Left hindlimb (tissue), 1 donor: ENCODE measurements at places on chromosomes 6 and 20.

GRCh38 chr6:107330168-107330567, 129.2 kb downstream of the PDSS2 start:
- DNase-seq = no peak

DNA sequence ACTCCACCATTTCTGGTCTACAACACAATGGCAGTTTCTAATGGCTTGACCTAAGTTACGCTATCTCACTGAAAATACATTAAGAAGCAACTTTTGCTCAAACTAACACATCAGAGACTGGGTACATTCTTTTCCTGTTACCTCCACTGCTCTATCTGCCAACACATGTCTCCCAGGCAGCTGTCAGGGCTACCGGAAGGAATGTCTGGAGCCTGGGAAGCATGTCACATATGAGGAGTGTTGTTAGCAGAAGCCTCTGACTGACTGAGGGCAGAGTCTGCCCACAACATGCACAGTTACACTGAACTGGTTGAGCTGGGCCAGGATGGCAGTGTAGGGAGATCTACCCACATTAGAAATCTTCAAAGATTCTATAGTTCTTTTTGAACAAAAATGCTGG, 264.5 kb downstream of the KIF16B start:
- no peak for DNase-seq

DNA sequence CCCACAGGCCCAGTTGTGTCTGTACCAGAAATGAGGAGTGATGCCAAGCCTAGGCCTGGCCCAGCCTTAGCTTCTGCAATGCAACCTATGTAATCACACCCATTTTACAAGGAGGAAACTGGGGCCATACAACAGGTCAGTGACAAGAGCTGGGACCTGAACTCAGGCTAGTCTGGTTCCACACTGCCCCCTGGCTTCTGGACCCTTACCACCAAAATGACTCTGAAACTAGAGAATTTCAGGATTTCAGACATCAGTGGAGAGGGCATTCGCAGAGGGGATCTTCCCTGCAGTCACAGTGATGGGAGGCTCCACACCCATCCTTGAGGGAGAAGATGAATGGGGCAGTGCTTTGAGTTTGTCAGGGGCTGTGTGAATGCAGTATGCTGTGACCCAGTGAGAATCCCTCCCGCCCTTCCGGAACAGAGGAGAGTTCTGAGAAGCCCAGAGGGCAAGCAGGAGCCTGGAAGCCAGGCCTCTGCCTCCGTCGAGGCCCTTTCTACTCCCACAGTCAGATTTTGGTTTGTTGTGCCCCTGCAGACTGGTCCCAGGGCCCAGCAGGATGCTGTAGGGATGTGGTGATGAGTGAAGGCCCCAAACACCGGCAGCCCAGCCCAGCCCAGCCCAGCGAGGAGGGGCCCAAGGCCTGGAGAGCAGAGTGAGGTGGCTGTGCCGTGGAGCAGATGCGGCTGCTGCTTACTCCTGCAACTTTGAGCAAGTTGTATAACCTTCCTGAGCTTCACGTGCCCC, 48.1 kb upstream of the MYL9 start:
- no peak for DNase-seq

GRCh38 chr20:63066506-63067265, 59.9 kb upstream of the BHLHE23 start:
- no peak for DNase-seq

DNA sequence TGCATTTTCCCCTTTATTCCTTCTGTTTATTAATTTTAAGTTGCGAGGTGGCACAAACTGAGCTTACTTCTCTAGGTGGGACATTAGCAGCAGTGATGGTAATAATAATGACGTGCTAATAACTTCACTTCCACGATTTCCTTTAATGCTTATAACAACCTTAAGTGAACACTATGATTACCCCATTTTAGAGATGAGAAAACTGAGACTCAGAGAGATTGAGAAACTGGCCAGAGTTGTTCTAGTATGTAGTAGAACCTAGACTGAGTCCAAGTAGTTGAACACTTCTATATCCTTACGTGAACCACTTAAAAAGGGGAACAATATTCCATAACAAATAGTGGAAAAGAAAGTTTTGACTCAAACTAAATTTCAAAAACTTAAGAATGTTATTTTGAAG, 297.5 kb downstream of the GMDS start:
- DNase-seq = no peak

- DNase-seq = no peak
These were observed 39.7 kb upstream of the LRFN2 start for GRCh38 chr6:40626886-40627285.

DNA sequence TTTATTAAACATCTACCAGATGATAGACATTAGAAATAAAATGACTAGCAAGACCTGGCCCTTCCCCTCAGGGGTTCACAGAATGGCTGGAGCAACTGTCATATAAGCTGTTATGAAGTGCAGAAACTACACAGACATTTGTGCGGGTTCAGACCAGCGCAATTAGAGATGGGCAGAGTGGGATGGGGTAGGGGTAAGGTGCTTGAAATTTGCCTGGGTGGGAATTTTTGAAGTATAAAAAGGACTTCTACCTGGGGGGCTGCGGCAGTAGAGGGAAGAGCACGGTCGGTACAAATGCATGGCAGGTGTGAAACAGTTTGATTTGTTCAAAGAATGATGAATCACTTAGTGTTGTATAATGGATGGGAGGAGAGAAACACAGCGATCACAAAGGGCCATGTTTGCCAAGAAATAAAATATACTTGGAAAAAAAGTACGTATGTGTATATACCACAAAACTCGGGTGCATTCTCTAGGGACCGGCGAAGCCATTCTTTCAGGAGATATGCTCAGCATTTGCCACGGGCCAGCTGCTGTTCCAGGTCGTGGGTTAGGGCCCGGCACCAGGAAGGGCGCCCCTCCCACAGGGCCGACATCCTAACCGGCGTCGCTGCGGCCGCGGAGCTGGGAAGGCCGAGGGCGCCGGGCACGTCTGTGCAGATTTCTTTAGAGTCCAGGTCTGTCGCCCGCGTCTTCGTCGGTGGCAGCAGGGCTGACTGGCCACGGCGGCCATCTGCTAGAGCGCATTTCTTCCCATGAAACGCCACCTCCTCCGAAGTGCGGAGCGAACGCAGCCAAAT, 809 bp upstream of the NOL7 start:
- peak; percentile 62 for DNase-seq

GRCh38 chr6:152270301-152270925, 366.7 kb downstream of the SYNE1 start:
- no peak for DNase-seq

- DNase-seq = no peak
These were observed 129.6 kb downstream of the TAF4 start for GRCh38 chr20:61935926-61936700.

DNA sequence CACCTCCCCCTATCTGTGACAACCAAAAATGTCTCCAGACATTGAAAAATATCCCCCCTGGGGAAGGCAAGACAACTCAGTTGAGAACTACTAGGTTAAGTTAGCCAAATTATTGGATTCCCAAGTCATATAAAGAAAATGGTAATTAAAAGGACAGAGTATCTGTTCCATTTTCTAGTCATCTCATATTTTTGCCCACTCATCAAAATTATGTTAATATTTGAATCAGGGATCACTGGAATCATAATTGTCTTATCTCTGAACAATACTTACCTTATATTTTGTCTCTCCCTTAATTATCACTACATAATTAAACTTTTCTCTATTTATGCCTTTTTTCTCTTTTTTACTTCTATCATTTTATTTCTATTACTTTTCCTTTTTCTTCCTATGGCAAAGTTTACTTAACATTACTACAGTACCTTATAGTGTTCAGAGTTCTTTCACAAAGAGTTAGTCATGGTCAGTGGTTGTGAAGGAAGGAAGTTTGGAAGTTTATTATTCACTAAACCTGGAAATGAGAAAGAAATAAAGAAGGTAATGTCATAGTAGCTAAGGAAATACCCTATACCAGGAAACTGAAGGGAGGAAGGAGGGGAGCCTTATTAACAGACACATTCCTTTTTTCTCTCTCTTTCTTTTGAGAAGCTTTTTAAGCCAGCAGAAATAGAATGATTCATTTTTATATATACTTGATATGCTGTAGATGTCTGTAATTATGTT, 332.9 kb downstream of the COL12A1 start:
- DNase-seq = no peak

GRCh38 chr20:31590717-31591225, 14.3 kb upstream of the ID1 start:
- DNase-seq = no peak

GRCh38 chr6:170289951-170290295, 955 bp downstream of the DLL1 start:
- no peak for DNase-seq

GRCh38 chr20:45452772-45453691, 16.5 kb upstream of the WFDC2 start:
- DNase-seq = no peak

DNA sequence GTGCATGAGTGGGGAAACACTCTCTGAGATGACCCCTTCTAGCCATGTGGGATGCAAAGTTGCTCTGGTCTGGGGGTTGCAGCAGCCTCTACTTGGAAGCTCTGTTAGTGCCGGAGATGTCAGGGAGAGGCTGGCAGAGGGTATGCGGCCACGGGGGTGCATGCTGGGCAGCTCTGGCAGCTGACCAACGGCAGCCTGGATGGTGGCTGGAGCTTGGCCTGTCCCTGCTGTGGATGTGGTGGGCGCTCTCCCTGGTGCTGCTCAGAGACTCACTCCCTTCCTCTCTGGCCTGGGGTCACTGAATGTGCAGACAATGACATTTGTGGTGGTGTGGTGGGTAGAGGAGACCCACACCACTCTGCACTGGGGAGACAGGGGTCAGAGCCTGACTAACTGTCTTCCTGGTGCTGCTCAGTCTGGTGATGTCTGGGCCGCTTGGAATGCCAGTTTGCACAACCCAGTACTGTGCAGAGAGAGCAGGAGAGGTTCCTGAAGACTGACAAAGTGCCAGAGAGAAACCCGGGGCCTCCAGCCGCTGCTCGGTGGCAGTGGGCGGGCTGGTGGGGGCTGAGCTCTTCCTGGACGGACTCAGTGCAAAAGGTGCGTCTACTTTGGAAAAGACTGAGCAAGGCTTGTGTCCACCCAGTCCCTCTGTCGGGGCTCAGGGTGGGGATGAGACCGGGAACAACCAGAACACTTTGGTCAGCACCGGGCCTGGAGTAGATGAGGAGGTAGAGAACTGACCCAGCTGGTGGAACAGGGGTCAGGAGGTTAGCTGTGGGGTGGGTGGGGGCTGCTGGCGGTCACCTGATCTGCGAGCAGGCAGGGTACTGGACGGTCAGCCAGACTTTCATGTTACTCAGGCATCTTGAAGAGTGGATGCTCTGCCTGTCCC, 2.7 kb downstream of the MYT1 start:
- no peak for DNase-seq

- no peak for DNase-seq
These were observed 32.4 kb downstream of the VAPB start for GRCh38 chr20:58421497-58421850.

- no peak for DNase-seq
These were observed 23.6 kb upstream of the PBOV1 start for GRCh38 chr6:138241934-138242333.

- peak; percentile 86 for DNase-seq
These were observed 113.5 kb upstream of the BTN3A2 start for GRCh38 chr6:26251354-26252076.
